Activated gamma-delta T cell (primary cell): ENCODE measurements at places on chromosomes 11 and 22.

DNA sequence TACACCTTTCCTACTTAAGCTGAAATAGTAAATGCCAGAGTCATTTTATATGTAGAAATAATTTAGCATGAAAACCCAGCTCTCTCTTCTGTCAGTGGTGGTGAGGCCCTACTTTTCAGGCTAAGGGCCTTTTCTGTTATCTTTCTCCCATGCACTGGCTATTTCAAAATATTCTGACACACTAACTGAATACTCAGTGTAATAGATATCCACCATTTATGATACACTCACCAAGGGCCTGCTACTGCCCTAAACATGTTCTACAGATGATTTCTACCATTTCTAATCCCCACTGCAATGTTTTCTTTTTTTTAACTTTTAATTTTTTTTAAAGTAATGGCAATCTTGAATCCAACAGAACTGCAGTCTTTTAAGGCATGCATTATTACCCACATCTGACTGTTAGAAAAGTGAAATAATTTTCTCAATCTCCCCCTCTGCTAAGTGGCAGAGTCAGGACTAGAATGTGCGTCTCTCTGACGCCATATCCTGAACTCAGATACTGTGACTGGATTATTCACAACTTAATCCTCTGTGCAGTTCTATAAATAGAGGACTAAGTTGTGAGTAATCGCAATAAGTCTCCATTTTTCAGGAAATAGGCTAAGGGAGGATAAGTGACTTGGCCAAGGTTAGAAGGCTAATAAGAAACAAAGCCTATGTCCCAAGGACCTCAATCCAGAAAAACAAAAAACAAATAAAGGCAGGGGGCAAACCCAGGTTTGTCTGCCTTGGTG is 44.0 kb downstream of the GRAMD1B start:
- no peak for DNase-seq

GRCh38 chr11:31871310-31872075 is 60.4 kb upstream of the PAX6 start:
- DNase-seq: no peak

DNA sequence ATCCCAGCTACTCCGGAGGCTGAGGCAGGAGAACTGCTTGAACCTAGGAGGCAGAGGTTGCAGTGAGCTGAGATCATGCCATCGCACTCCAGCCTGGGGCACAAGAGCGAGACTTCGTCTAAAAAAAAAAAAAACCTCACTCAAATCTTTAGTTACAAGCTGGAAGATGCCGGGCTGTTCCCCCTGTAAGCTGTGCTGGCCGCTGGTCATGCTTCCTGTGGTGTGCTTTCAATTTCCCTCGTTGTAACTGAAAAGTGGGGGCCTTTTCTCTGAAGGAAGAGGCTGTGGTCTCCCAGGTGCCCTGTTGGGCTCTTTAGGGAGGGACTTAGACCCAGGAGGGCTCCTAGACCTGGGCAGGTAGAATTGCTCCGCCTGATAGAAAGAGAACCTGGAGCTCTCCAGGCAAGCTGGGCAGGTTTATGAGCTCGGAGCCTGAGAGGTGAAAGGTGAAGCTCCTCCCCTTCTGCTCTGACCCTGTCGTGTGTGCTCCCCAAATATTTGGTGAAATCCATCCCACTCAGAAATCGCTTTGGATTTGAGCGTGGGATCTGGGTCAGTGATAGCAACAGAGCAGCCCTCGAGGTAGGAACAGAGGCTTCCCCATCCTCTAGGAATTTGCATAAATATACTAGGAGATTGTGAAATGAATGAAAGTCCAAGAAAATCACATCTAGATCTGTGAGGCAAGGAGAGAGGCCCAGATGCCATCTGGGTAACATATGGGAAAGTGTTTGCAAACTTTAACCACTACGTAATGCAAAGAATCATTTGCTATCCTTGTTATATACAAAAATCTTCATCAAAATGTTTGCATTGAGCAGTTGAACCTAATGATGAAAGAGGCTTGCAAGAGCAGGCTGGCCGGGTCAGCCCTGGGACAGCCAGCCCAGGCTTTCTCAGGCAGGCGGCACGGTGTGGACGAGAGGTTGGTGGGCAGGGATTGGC is 154.3 kb downstream of the FBXO7 start:
- DNase-seq: no peak

GRCh38 chr22:29567338-29567737 is 13.6 kb downstream of the NIPSNAP1 start:
- no peak for DNase-seq

DNA sequence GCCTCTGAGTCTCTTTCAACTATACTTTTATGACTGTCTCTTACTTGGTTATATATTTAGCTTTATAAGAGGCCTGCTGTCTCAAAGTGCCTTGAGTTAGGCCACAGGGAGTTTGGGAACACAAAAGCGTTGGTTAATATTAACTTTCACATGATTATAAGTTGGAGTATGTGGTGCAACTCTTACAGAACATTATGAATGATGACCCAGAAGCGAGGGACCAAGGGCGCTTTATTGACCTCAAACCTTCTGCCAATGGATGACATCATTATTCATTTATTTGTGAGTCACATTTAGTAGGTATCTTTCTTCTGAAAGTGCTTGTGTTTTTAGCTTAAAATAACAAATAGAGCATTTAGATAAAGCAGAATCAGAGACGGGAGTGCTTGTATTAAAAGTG is 298.0 kb upstream of the ZC3H12C start:
- no peak for DNase-seq

- no peak for DNase-seq
Measured at GRCh38 chr11:121696177-121696871, 243.6 kb upstream of the SORL1-AS1 start.

DNA sequence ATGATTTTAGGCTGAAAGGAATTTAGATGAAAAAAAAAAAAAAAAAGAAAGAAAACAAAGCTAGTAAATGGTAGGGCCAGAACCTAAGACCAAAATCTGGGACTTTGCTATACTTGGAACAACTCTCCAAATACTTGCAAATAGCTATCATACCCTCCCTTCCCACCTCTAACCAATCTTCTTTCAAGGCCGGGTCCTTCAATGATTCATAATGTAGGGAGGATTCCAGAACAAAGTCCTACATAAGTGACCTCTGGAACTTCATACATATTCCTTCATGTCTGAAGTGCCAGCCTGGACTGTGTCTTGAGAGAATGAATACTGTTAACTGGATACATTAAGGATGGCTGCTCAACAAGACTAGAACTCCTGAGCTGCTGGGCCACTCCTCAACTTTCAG is 9.9 kb downstream of the STK33 start:
- DNase-seq: no peak

DNA sequence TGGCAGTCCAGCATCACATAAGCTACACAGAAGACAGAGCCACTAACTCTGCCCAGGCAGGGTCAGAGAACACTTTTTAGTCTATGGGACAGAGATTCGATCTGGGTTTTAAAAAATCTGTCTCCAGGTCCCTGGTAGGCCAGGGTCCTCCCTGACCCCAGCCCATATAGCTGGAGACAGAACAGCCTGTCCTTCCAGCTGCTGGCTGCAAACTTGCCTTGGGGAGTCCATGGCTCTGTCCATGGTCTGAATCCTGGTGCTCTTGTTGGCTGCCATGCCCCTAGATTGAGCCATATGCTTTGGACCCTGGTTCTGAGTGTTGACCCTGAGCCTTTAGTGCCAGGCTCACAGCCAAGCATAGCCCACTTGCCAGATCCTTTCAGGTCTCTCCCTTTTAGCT is 13.3 kb upstream of the LIPT2 start:
- DNase-seq: no peak

- DNase-seq: no peak
Measured at GRCh38 chr11:119970555-119971304, 167.2 kb downstream of the TRIM29 start.

- no peak for DNase-seq
Measured at GRCh38 chr11:119092880-119093842, 8.5 kb downstream of the HMBS start.

GRCh38 chr11:72860592-72860991 is 46.4 kb downstream of the ATG16L2 start:
- no peak for DNase-seq

DNA sequence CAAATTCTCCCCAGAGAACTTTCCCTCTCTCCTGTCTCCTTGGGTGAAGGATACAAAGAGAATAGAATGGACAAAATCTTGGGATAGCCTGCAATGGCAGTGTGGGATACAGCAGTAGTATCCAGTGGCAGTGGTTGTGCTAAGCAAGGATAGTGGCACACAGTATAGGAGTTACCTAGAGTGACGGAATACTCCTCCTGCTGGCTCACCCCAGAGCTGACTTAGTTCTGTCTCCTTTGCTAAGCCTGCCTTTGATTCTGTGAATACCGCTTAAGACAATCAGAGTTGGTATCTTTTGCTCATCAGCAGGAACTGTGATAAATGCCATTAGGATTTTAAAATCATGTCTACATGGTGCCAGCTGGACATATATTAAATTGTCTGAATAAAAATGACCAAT is 404.3 kb downstream of the JRKL start:
- no peak for DNase-seq

DNA sequence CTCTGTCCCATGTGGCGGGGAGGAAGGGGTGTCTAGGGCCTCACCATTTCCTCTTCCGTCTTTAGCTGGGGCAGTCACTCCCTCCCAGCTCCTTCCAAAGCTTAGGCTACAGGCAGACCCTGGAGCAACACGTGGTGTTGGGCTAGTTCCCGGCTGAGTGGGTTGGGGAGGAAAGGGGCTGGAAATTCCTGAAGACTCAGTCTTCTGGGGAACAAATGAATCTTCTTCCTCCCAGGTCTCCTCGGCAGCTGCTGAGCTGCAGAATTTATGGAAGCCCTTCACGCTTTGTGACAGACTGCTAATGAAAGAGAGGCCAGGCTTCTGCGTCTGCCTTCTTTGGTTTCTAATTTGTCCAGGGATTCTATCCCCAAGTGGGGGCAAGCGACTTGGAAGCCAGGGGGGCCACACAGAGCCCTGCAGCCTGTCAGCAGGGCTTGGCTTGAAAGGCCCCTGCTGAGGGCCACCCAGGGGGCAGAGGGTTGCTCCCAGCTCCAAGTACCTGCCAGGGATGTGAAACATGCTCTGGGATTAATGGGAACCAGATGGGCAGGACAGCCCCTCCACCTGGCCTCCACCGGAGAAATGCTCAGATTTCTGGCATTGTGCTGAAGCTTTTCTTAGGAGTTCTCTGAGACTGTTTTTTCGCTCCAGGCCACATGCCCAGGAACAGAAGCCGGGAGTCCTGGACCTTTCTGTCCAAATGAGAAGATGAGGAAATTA is 123.1 kb downstream of the PKNOX2 start:
- DNase-seq: no peak

GRCh38 chr11:24056051-24056450 is 440.8 kb upstream of the LUZP2 start:
- no peak for DNase-seq

GRCh38 chr11:36703055-36703404 is 105.0 kb upstream of the RAG2 start:
- no peak for DNase-seq

DNA sequence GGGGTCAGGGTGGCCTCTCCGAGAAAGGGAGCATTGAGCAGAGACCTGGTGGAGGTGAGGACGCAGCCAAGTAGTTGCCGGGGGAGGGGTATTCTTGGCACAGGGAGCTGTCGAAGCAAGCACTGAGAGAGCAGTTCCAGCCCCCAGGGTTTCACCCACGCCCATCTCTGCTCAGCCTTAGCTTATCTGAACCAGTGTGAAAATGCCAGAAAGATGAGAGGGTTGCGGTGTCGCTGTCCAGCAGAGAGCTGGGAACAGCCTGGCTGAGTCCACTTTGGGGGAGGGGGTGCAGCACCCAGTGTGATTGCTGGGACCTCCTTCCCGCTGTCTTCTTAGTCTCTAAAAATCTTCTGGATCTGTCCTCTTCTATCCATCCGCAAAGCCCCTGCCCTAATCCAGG is 123.3 kb upstream of the TBCEL start:
- no peak for DNase-seq

DNA sequence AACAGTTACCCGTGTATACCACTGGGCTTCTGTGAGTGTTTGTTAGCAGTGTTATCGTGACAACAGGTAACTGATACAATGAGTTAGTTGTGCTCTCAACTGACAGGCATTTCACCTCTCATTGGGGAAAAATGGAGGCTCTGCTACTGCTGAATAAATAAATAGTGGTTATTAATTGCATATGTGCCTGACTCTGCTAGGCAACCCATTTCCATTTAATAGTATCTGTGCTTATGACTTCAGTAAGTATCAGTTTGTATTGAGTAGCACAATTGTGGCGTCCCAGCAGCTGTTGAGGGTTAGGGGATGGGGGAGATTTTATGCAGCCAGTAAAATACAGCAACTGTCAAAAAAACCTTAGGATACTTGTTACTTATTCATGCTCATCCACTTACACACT is 123.4 kb upstream of the SEZ6L start:
- no peak for DNase-seq

DNA sequence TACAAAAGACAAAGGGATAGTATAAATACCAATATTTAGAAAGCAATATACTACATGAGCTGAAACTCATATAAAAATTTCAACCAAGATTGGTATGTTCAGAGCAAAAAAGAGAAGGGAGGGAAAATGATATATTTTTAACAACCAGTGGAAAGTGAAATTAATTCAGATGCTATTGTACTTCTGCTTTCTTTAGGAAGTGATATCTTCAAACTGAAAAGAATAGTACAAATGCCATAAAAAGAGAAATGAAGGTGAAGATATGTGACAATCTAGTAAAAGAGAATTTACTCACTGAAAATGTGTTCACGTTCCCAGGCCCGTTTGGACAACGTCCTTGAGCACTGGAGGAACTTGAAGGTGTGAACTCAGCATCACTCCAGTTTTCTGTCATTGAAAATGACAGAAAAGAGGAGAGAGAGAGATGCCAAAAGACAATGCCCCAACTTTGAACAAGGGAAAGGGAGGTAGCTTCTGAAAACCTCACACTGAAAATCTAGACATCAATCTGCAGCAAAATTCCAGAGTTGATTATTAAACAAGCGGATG is 47.5 kb downstream of the SC5D start:
- no peak for DNase-seq

- DNase-seq: no peak
Measured at GRCh38 chr22:45996241-45997076, 19.5 kb upstream of the WNT7B start.

- DNase-seq: no peak
Measured at GRCh38 chr22:19568337-19569275, 44.4 kb upstream of the CLDN5 start.

- no peak for DNase-seq
Measured at GRCh38 chr11:106061954-106062949, 14.9 kb downstream of the KBTBD3 start.

DNA sequence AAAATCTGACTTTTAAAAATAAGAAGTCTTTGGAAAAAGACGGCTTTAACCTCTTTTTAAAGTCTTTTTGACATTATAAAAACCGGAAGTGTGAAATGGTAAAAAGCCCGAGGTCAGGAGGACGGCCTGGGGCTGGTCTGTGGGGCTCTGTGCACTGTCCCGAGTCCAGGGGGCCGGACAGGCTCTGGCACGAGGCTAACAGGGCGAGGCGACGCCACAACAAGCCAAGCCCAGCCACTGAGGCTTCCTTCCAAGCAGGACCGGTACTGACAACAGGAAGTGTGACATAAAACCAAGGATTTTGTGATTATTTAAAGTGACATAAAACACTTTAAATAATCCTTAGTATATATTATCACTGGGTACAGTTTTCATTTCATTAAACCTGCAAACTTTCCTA is 39.2 kb downstream of the BRD1 start:
- no peak for DNase-seq

GRCh38 chr11:1421291-1421690 is 31.6 kb downstream of the BRSK2 start:
- no peak for DNase-seq
